Activated B cell treated with CpG ODN at 0.5 μM for 24 hours (primary cell): ENCODE measurements at places on chromosomes 2 and 18. TPM values are rescaled to one million over a fixed set of nuclear protein-coding genes. Genes with fewer than 3 reads are reported as not detected.

DAPL1 gene
- total RNA-seq, result not detected in 2 replicates

GREB1 gene
- total RNA-seq, result 0.42 and 0.69 TPM in 2 replicates

NPPC gene
- total RNA-seq, result not detected in 2 replicates

DNER gene
- not detected in 2 replicates for total RNA-seq

ITGA6 gene
- total RNA-seq, result 0.31 and 0.42 TPM in 2 replicates

CRACDL gene
- total RNA-seq, result not detected in 2 replicates

DNA sequence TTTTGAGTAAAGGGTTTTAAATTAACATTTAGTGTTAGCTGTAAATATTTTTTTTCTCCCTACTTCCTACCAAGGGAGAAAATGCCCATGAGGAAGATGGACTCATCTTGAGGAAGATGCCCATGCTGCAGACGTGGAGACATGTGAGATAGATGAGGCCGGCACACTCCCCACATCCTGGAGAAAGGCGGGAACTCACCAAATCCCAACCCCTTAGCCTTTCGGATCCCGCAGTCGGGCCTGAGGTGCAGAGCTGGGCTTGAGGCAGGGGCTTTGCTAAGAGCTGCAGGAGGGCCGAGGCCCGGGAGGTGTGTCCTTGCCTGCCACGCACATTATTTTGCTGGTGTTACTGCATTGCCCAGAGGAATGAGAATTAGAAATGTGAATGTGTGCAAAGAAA lies 137.9 kb downstream of the NAPG start:
- H3K27ac ChIP-seq, result no peak overlapping the region
- no peaks in the 10 kb centered on the region for H3K4me1 ChIP-seq
- no peaks in the 10 kb centered on the region for H3K36me3 ChIP-seq
- H3K4me3 ChIP-seq, result no peak overlapping the region

DNA sequence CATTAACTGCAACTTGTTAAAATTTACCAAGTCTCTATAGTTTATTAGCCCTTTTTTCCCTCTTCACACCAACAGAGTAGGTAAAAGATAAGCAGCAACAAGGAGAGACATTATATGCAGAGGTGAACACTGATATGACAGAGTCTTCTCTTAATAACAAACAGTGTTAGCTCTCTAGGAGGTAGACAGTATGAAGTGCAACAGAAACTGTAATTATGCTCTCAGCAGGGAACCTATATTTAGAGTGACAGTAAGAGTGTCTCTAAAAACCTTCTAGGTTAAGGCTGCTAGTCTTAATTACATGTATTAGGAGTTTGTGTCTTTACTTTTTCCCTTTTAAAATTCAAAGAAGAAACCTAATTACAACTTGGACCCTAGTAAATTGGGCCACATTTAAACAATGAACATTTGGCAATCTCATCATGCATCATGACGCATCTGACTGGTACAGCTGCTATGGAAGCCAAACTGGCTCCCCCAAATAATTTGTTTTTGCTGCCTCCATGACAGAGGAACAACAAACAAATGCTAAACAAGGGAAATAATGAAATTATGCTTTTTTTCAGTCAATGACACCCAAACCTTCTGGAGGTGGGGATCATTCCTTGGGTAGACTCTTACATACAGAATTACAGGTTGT lies 69.9 kb upstream of the MMADHC start:
- H3K27me3 ChIP-seq, result no peaks in the 10 kb centered on the region
- no peak overlapping the region for H3K4me3 ChIP-seq
- no peaks in the 10 kb centered on the region for H3K36me3 ChIP-seq
- no peaks in the 10 kb centered on the region for H3K4me1 ChIP-seq

DNA sequence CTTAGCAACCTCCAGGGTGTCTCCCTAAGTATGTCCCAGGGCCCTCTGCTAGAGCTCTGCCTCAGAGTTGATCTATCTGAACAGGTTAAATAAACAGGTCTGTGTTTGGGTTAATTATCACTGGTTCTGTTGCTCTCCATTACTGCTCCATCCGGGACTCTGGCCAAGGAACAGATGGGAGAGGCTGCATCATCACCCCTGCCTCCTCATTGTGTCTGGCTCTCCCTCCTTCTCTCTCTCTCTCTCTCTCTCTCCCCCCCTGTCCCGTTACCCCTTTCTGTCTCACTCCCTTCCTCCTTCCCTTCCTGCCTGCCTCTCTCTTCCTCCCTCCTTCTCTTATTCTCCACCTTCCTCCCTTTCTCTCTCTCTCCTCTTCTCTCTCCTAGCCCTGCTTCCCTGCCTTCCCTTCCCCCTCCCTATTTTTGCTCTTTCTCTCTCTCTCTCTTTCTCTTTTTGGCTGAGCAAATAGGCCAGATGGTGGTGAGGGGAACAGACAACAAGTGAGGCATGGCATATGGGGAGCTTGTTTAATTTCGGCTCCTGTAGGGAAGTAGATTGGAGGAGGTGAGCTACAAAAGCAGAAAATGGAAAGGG lies 62.1 kb downstream of the SETBP1 start:
- H3K36me3 ChIP-seq, result peaks cover 33% of the 10 kb centered on the region
- peaks cover 68% of the 10 kb centered on the region for H3K4me1 ChIP-seq
- no peaks in the 10 kb centered on the region for H3K27me3 ChIP-seq
- peak overlapping the region; percentile 27 for H3K27ac ChIP-seq
- no peak for DNase-seq

DNA sequence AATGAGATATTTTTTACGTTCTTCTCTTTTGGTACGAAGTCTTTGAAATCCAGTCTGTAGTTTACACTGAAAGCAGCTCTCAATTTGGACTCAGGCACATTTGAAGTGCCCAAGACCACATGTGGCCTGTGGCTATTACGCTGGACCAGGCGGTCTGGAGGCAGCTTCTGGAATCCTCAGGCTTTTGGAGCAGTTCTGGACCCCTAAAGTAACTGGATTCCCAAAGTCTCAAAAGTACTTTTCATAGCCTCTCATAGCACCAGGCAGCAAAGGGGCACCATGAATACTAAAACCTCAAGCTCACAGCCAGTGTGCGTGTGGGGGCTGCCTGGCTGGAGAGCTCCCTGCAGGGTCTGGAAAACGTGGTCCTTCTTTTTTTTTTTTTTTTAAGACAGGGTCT lies 119.0 kb downstream of the SMAD7 start:
- peaks cover 29% of the 10 kb centered on the region for H3K4me1 ChIP-seq
- H3K36me3 ChIP-seq, result no peaks in the 10 kb centered on the region
- peak; percentile 4 for DNase-seq

- H3K4me1 ChIP-seq, result peaks cover 27% of the 10 kb centered on the region
- peak overlapping the region; percentile 48 for H3K27ac ChIP-seq
- H3K27me3 ChIP-seq, result peaks cover 40% of the 10 kb centered on the region
- DNase-seq, result no peak
Measured at GRCh38 chr2:183035954-183036669, 2.1 kb downstream of the NCKAP1 start.

- no peak overlapping the region for H3K27ac ChIP-seq
- no peak overlapping the region for H3K4me3 ChIP-seq
- no peaks in the 10 kb centered on the region for H3K27me3 ChIP-seq
Measured at GRCh38 chr2:2756886-2757285, 425.8 kb upstream of the MYT1L start.

DNA sequence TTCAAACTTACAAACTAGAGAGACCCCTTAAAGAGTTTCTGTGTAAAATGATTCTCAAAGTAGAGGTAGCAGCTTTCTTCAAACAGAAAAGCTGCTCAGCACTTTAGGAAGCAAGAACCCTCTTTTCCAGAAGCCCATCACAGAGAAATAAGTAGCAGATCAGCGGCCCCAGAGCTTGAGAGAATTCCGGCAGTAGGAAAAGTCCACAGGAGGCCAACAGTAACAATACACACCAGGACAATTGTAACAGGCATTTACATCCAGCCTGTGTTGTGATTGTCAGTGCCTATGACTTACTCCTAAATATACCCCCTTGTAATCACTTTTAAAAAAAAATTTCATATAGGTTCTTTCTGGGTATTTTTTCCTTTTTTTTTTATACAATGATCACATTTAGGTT lies 161.4 kb upstream of the ACVR2A start:
- H3K27me3 ChIP-seq, result peaks cover 2% of the 10 kb centered on the region
- no peak overlapping the region for H3K27ac ChIP-seq
- H3K4me1 ChIP-seq, result no peaks in the 10 kb centered on the region
- no peak overlapping the region for H3K4me3 ChIP-seq
- H3K36me3 ChIP-seq, result no peaks in the 10 kb centered on the region

GRCh38 chr18:69981948-69982347 lies 34.3 kb upstream of the CD226 start:
- H3K27ac ChIP-seq, result no peak overlapping the region
- H3K4me1 ChIP-seq, result peaks cover 4% of the 10 kb centered on the region
- H3K4me3 ChIP-seq, result no peak overlapping the region
- H3K36me3 ChIP-seq, result peaks cover 14% of the 10 kb centered on the region
- H3K27me3 ChIP-seq, result no peaks in the 10 kb centered on the region

DNA sequence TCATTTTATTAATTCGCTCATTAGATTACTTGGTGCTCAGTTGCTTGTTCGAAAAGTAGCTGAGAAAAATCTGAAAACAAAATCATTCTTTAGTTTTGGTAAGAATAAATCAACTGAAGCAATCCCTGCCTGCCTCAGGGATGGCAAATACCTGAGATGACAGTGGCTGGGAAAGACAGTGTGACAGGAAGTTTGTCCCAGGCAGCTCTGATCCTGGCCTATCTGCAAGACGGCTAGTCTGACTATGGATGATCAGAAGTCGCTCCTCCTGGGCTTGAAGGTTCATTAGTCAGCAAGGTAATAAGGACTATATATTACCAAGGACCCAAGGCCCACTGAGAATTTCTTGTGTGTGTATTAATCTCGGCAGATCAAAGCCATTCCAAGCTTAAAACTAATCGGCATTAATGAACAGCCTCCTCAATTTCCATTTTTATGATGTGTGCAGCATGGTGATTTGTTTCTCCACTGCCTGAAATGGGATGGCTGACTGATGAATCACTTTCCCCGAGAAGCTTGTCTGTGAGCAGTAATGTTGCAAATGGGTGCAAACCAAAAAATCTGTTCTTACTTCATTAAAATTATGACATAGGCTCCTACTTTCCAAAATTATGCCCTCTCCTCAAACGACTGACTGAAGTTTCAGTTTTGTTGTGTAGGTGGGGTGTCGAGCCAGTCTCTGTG lies 199.9 kb downstream of the ACTR3 start:
- no peak for DNase-seq
- H3K27me3 ChIP-seq, result peaks cover 6% of the 10 kb centered on the region
- H3K36me3 ChIP-seq, result no peaks in the 10 kb centered on the region

DNA sequence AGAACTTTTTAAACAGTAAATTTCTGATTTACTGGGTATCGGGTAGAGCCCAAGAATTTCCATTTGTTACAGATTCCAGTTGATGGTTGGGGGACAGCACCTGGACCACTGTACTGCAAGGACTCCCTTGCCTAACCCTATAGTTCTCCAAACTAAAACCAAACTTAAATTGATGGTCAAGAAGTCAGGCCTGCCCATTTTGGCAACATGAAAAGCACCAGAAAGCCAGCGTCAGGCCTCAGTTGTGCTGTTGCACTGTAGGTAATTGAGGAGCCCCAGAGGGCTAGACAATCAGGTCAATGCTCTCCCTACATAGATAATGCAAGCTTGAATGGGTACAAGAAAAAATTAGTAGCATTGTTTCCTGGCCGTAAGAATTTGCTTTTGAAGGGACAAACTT lies 40.5 kb downstream of the NOP58 start:
- peaks cover 71% of the 10 kb centered on the region for H3K36me3 ChIP-seq
- no peak overlapping the region for H3K27ac ChIP-seq

GRCh38 chr2:149307014-149307413 lies 23.4 kb upstream of the LYPD6 start:
- no peak overlapping the region for H3K4me3 ChIP-seq
- no peaks in the 10 kb centered on the region for H3K36me3 ChIP-seq
- H3K4me1 ChIP-seq, result no peaks in the 10 kb centered on the region
- H3K27ac ChIP-seq, result no peak overlapping the region

- no peaks in the 10 kb centered on the region for H3K27me3 ChIP-seq
- no peak for DNase-seq
- peaks cover under 1% of the 10 kb centered on the region for H3K36me3 ChIP-seq
- peaks cover 2% of the 10 kb centered on the region for H3K4me1 ChIP-seq
Measured at GRCh38 chr2:37191253-37191652, 2.8 kb upstream of the SULT6B1 start.
